Stimulated activated CD8-positive, alpha-beta memory T cell treated with anti-CD3 and anti-CD28 coated beads, Interleukin-7, amount 100 ng/mL, for 1 hour (primary cell): ENCODE measurements at places on chromosomes 3 and 15.

DNA sequence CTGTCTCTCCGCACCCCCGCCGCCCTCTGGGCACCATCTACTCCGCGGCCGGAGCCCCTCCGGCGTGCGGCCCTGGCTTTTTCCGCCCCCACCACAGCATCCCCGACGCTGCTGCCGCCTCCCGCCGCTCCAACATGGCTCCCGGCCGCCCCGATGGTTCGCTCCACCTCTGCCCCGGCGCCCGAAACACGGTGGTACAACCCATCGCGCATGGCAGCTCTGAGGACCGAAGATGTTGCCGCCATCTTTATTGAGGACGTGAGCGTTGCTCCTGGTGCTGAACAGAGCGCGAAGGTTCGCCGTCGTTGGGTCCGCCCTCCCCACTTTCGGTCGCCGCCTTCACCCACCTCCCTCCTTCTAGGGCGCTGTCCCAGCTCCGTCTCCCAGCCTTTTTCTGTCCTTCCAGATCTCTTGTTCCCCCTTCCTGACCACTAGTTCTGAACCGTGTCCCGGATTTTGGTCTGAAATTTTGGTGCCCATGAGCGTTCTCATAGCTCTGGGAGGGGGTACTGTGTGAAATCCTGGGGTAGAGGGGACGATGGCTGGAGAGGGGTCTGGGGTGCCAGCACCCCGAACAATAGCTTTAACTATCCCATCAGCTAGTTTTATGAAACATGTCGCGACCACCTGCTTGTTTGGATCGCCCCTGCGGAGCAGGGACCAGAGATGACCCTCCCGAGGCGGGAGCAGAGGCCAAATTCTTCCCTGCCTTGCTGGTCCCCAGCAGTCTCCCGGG, at the start of gene CELSR3:
Gene CELSR3, minus strand, starts transcription at position 134 of the 736 bp plus-strand sequence. CDS start 252 bp downstream, outside the sequence.
- DNase-seq = no peak

- DNase-seq = no peak
Measured at GRCh38 chr3:137772214-137772955, 8.3 kb downstream of the SOX14 start.

- no peak for DNase-seq
Measured at GRCh38 chr15:92907896-92908712, 8.0 kb downstream of the CHD2 start.

- DNase-seq = no peak
Measured at GRCh38 chr15:43132830-43133429, 456 bp upstream of the TMEM62 start.

GRCh38 chr3:150376001-150376848, 31.9 kb upstream of the TSC22D2 start:
- no peak for DNase-seq

DNA sequence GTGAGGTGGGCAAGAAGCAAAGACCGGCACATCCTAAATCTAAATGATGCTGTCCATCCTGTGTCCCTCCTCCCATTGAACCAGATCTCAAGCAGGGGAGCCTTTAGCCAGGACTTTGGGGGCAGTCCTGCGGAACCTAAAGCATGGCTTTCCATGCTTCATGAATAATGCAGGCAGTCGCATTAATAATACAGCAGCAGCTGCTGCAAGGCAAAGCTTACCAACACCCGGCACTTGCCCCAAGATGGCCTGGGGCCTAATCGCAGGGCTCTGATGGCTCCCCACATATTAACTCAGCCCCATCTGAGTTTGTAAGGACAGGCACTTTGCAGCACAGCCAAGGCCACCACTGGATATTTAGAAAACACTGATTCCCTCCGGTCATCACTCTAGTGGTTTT, 114.4 kb downstream of the NTRK3 start:
- DNase-seq = no peak

GRCh38 chr3:85662462-85662861, 703.7 kb downstream of the CADM2 start:
- DNase-seq = no peak

DNA sequence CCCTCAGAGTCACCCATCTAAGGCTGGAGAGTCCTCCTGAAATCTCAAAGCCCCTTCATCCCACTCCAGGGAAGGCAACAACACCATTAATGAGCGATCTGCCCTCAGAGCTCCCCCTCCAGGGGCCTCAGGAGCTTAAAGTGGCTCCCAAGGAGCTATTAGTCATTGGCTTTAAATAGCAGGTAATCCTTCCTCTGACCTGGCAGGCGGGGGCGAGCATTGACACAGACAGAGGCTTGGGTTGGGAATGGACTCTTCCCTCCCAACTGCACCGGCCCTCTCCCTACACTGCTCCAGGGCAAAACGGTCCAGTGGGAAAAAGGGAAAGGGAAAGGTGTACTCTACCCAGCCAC, 1.4 kb downstream of the MFGE8 start:
- no peak for DNase-seq

- DNase-seq = no peak
Measured at GRCh38 chr3:186220911-186221645, 112.2 kb upstream of the ETV5 start.

DNA sequence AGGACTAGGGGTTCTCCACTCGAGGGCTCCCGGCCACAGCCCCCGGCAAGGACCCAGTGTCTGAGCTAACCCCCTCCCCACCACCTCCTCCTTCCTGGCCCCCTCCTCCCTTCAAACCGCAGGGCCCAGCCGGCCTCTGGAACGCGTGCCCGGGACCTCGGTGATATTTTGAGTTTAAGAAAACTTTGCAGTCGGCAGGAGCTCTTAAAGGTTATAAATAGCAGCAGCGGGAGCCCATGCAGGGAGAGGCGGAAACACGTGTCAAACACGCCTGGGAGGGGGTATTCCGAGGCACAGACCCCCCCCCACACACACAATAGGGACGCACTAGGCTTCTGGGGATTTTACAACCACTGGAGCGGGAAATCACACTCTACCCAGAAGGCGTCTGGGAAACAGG, 3.1 kb upstream of the PTH1R start:
- no peak for DNase-seq

- DNase-seq = no peak
Measured at GRCh38 chr3:172359231-172359630, 89.0 kb downstream of the GHSR start.

- no peak for DNase-seq
Measured at GRCh38 chr15:101410612-101411011, 78.9 kb downstream of the PCSK6 start.

- no peak for DNase-seq
Measured at GRCh38 chr15:77862651-77863104, 214.8 kb downstream of the TBC1D2B start.

DNA sequence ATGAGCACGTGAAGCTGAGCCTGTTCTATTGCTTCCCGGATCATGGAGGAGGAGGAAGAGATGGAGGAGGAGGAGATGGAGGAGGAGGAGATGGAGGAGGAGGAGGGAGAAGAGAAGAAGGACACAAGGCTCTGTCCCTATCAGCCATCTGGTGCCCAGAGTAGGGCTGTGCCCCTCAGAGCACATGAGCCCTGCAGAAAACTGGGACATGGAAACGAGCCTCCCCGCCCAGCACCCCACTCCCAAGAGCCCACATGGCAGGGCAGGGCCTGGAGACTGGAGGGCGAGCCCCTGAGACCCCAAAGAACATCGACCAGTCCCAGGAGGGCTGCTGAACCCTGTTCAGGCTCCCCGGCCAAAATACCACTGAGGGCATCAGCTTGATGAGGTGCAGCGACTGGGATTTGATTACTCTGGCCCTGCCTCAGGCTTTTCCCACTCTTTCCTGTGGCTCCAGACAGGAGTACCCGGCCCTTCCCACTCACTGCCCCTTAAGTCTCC, 285.6 kb downstream of the UACA start:
- DNase-seq = no peak

DNA sequence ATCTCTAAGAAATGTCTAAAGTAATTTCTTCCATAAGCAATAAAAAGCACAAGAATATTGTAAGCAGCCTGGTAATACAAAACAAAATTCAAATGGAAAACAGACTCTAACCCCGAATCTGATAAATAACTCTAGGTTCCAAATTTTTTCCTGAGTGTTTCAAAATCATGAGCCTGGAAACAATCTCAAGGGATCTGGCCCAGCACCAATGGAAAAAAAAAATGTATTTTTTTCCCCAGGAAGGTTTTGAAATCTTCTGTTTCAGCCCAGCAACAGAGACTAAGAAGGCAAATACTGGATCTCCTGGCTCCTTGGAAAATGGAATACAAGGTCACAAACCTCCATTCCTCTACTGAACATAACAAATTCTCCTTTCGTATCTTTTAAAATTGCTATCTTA, 13.0 kb downstream of the TBC1D2B start:
- no peak for DNase-seq

DNA sequence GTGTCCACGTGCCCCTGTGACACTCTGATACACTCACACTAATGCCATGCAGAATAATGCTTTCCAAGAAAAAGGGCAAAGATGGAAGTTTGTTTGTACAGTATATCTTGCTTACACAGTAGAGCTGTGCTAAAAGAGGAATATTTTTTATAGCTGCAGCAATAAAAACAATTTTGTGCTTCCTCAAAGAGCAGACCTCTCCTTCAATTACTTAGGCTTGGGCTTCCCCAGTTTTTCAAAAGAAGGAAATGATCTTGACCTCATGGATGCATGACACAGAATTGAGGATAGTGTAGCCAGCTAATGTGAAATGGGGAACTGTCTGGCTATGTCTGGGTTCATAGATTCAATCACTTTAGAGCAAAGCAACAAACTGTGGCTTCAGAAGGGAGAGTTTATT, 137.4 kb downstream of the STT3B start:
- DNase-seq = no peak

GRCh38 chr3:186004671-186005070, 66.9 kb upstream of the TRA2B start:
- DNase-seq = no peak

- no peak for DNase-seq
Measured at GRCh38 chr3:16069149-16069922, 105.1 kb upstream of the GALNT15 start.

DNA sequence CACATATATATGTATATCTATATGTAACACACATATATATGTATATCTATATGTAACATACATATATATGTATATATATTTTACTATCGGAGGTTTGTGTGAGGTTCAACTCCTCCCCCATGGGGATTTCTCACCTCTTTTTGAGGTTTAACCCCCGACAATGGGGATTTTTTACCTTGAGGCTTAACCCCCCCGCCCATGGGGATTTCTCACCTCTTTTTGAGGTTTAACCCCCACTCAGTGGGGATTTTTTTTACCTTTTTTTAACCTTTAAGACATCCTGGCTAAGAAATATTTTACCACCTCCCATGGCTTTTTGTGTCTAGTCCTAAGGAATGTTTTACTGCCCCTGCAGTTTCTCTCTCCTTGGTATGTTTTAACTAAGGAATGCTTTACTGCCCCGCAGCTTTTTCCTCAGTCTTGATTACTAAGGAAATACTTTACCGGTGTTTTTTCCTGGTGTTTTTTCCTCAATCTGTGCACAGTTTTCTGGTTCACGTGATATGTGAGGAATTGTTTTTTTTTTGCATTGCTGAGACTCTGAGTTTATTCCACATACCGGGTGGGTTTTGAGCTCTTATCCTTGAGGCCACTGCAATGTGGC, 185.2 kb downstream of the KLF13 start:
- no peak for DNase-seq

DNA sequence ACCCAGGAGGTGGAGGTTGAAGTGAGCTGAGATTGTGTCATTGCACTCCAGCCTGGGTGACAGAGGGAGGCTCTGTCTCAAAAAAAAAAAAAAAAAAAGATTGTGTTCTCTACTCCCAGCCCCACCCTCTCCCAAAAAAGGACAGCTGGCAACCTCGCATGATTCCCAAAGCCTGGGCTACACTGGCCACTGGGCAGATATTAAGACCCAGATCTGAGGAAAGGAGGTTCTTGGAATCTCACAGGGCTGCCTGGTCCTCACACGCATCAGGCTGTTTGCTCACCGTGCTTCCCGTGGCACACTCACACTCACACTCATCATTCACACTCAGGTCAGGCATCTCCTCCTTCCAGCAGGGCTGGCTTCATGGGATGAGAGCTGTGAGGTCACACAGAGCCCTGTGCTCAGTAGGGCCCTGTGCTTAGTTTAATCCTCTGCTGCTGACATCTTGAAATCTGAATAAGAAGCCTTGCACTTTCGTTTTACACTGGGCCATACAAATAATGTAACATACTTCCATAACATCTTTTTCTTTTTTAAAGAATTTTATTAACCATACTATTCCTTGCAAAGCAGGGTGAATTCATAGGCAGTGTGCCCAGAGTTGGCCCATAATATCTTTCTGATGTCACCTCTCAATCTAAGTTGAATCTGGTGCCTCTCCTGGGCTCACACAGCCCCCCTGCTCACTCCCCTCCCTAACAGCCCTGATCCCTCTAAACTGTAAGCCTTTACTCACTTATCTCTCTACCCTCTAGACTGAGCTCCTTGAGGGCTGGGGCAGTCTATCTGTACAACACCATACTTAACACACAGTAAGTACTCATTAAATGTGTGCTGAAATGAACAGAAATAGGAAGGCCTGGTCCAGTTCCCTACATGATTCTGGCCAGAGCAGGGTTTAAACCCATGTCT, 50.2 kb upstream of the C15orf39 start:
- no peak for DNase-seq

GRCh38 chr3:53028641-53029040, 17.2 kb downstream of the SFMBT1 start:
- no peak for DNase-seq

DNA sequence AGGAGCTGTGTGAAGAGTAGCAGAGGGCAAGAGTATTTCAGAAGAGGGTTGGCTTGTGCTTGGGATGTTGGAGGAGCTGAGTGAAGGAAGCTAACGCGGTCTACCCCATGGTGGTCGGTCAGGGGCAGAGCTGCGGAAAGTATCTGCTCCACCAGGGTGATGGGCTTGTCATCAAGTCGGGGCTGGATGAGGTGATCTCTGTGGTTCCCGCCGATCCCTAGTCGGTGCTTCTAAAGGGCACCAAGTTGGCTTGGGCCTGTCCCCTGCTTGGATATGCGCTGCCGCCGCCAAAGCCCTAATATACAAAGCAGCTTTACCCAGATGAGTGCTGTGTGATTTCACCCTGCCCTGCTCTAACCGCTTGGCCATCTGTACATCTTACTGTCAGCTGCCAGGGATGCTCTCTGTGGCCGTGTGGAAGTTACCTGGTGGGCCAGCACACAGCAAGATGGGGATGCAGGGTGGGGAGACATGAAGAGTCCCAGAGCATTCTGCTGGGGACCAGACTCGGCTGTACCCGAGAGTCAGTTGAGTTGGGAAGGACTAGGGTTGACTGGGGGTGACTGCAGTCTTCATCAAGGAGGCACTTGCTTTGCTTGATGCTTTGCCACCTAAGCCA, 226.1 kb upstream of the BHLHE40 start:
- DNase-seq = no peak

DNA sequence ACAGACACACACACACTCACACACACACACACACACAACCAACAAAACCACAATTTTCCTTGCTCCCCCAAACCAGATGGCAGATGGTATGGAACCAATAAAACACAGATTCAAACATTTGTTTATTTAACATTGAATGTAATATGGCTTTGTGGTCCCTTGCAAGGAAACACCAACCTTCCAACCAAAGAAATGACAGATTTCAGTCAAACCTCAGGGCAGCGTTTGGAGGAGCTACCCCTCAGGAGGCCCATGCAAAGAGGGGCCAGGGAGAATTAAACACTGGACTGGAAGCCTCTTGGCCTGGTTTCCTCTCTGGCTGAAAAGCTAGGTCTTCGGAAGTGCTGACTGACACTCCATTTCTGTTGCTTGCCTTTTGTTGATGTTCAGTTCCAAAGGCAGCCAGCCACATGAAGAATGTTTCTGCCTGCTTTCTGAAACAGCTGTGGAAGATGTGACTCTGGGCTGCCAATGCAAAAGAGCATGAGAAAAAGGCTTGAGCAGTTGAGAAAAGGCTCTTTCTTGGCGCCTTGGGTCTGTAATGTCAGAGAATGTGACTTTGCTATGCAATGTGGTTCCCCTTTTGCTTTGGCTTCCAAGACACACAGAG, 296.1 kb downstream of the RPLP1 start:
- DNase-seq = no peak

GRCh38 chr15:46413799-46414198, 779.0 kb downstream of the SQOR start:
- DNase-seq = no peak
